Amniotic stem cell (primary cell): ENCODE measurements at places on chromosomes 11 and 22.

DNA sequence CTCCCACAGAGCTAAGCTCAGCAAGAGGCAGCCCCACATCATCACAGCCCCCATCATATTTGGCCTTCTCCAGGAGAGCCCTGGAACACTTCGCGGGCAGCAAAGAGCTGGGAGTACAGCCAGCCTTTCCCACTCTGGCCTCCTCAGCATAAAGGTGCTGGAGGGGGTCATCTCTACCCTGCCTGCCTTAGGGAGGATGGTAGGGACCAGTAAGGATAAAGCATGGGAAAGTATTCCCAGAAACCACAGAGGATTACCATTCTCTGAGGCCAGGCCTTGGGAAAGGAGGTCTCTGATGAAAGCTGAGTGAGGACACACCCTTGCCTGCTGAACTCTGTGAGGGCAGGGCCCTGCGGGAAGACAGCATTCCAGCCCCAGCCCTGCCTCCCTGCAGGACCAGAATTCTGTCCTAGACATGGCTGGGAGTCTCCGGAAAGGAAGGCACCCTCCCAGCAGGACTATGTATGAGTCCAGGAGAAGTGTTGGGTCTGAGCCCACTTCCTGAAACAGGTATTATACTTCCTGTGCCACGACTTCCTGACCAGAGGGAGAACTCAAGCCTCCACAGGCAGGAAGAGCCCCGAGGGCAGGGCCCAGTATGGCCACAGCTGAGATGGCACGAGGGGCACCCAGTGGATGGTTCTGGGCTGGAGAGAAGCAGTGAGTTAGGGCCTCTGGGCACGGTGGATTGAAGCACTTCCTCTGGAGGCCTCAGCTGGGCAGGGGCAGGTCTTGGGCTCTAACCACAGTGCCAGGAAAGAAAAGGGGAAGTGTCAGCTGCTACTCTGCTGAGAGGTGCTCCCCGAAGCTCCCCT lies 12.9 kb upstream of the CASTOR1 start:
- peak; percentile 19 for DNase-seq

DNA sequence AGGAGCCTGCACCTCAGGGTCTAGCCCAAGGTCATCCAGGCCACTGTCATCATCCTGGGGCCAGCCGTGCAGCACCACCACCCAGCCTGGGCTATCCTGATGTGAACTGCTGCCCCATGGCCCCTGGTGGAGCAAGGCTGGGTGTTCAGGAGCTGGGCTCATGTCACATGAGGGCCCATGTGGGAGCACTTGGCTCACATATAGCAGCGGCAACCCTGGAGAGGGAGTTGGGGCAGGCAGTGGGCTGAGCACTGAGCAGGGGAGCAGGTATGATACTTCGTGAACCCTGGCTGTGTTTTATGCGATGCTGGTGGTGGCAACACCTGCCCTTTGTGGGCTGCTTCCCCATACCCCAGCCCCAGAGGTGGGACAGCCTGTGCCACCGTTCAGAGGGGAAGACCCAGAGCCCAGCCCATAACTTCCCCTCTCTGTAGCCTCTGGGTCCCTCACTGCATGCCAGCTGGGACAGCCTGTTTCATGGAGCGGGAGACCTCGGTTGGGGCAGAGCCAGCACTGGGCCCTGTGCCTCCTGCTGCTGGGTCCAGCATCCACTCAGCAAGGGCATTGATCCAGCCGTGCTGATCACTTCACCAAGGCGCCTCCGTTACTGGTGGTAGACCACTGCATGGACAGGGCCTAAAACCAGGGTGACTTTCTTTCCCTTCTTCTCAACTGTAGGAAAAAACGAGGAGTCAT lies 62.5 kb upstream of the SUSD2 start:
- no peak for DNase-seq

DNA sequence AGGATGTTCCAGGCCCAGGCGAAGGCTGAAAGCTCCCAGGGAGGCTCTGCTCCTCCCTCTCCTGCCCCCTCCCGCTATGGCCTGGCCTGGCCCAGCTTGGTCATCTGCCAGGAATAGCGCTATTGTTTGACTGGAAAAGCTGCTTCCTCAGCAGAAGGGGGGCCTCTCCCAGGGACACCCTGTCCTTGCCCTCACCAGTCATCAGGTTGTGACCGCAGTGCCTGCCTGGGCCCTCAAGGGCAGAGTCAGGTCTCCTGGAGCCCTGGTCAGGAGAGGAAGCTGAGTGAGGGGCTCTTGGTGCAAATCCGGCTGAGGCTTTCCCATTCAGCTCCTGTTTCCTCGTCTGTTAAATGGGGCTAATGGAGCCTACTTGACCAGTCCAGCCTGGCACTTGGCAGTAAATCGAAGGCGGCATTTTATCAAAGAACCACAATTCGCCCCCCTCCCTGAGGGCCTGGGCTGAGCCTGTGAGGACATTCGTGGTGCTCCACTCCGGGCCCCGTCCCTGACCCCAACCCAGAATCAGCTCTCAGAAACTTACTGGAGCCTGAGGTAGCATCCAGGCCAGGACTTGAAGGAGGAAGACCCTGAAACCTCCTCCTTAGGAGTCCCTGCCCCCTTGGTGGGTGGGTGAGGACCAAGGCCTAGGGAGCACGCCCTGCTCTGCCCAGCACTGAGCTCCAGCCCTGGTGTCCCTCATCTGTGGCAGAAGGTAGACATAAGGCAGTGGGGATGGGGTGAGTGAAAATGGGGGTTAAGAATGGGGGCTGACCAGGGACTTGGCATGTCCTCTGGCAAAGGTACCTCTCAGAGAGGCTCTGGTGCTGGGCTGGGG lies 2.0 kb upstream of the CASTOR1 start:
- DNase-seq, result no peak

GRCh38 chr22:25840167-25840566 lies 98.2 kb downstream of the MYO18B start:
- DNase-seq, result no peak

DNA sequence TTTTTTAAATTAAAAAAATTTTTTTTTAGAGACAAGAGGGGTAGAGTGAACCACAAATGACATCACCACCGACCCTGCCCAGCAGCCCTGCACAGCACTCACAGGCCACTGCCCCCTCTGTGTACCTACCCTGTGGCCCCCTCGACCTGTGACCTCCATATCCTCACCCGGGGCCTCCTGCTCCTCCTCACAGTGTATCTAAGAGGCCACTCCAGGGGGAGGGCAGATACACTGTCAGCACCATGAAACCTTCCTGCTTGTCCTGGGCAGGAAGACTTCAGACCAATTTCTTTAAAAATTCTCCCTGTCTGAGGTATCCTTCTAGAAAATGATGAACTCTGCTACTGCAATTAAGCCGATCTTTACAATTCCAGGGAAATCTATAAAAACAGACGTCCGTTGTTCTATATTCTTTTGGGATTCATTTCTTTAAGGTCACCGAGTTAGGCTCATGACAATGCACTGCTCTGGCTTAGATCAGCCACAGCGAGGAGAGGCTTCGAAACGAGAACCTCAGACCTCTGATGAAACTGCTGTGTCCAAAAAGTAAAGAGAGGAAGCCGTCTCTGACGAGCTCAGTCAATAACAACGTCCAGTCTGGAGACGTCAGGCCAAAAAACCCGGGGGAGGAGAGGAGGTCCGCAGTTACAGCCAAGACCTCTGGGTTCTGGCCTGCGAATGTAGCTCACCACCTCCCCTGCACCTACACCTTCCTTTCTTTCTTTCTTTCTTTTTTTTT lies 17.5 kb downstream of the NFAM1 start:
- no peak for DNase-seq

- no peak for DNase-seq
These were observed 42.9 kb upstream of the MYEOV start for GRCh38 chr11:69251057-69251393.

GRCh38 chr11:777288-778255 lies at the start of gene GATD1:
TSS of gene GATD1 (minus strand) at chr11:777487. CDS start at chr11:777462, 25 bp downstream.
- DNase-seq, result peak; percentile 49

- no peak for DNase-seq
These were observed 1514.8 kb downstream of the TBC1D22A start for GRCh38 chr22:48276994-48277867.

DNA sequence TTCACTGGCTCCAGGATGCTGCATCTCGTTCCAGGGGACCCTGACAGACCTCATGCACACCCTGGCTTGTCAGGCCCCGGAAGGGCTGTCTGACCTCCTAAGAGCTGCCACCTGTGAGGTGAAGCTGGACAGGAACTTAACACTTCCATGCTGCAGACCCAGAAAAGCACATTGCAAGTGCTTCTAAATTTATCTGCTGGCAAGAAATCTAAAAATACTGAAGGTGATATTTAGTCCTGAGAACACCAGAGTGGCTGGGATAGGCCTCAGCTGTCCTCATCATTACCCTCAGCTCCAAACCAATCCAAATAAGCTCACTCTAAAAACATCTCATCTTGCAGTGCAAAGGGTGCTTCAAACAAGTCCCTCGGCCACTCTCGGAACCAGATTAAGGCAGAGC lies 46.7 kb downstream of the ABTB2 start:
- no peak for DNase-seq

DNA sequence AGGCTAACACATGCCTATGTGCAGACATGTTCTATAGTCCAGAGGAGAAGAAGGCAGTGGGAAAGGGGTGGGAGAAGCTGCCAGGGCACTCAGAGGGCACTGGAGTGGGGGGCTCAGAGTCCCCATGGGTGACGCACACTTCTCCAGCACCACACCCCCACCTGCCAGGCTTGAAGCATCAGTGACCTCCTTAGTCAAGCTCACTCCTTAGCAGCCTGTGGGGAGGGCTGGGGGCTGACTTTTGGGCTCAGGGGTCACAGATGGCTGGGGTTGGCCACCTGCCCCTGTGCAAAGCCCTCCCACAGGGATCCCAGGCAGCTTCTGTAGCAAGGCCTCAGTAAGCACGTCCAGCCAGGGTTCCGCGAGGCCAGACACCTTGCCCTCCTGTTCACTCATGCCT lies 18.8 kb downstream of the TRIM29 start:
- no peak for DNase-seq

DNA sequence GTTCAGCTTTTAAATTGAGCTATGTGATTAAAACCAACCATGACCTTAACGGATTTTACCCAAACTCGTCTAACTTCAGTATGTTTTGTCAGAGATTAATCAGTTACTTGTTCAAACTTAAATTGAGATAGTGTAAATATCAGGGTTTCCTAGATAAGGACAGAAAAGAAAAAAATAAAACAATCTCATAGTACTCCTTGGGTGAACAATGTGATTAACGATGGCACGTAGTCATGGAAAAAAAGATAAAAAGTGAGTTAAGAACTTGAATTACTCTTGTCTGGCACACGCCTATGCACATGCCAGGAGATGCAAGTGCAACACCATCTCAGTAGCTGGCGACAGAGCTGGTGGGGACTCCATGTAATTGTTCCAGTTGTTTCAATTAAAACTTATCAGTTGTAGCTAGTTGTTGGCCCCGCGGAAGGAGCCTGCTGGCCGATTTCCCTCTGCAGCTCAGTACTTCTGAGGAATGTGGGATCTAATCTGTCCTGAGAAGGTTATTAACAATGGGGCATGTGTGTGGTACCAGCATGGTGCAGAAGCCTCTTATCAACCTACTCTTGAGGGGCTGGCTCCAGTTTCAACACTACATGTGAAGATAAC lies 3.0 kb downstream of the RASSF10 start:
- no peak for DNase-seq
